Fibroblast of upper back skin (primary cell): ENCODE measurements at places on chromosomes 13 and 19.

DNA sequence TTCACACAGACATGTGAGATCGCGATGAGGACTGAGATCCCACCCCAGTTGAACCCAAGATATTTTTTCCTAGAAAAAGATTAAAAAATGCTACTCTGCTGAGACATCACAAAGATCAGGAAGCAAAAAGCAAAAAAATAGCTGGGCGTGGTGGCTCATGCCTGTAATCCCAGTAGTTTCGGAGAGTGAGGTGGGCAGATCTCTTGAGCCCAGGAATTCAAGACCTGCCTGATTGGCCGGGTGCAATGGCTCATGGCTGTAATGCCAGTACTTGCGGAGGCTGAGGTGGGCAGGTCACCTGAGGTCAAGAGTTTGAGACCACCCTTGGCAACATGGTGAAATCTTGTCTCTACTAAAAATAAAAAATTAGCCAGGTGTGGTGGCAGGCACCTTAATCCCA is 1.1 kb downstream of the FUT3 start:
- DNase-seq: no peak

GRCh38 chr19:18861235-18861634 is 29.5 kb downstream of the UPF1 start:
- no peak for DNase-seq

DNA sequence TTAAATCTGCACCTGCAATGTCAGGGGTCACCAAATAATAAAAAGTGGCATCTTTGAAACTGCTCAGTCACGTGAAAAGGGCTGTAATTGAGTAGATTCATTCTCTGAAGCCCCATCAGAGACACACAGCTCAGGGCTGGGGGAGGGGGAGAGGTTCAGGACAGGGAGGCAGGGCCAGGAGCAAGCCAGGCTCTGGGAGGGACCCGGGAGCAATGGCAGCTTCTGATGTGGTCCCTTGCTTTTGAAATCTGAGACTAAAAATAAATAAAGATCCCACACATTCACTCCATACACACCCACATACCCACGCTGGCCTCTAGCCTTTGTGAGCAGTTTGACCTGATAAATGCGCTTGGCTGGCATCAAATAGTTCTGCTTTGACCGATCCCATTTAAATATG is 32.8 kb downstream of the GSX1 start:
- DNase-seq: no peak

- DNase-seq: no peak
These were observed 709.4 kb downstream of the PCDH17 start for GRCh38 chr13:58340895-58341294.

GRCh38 chr19:38964738-38965137 is 10.8 kb downstream of the FBXO17 start:
- no peak for DNase-seq

- DNase-seq: no peak
These were observed 127.5 kb downstream of the KLF12 start for GRCh38 chr13:74006666-74007065.
